SJSA1 (cell line): ENCODE measurements at places on chromosomes 3 and 15. TPM values are rescaled to one million over a fixed set of nuclear protein-coding genes. Genes with fewer than 3 reads are reported as not detected.

MORC1 gene
- not detected in 2 replicates for total RNA-seq

SPINK8 gene
- total RNA-seq, result not detected in 2 replicates

CHRNA5 gene
- total RNA-seq, result 4.1 and 4.6 TPM in 2 replicates

CCDC54 gene
- total RNA-seq, result not detected in 2 replicates

INSYN1 gene
- total RNA-seq, result 0.09 TPM in 1 of 2 replicates, not detected in the other

LINGO1 gene
- total RNA-seq, result not detected in 2 replicates

EXD1 gene
- not detected in 2 replicates for total RNA-seq

PARP6 gene
- 18.8 and 35.6 TPM in 2 replicates for total RNA-seq

DLEC1 gene
- total RNA-seq, result not detected in 2 replicates

DNA sequence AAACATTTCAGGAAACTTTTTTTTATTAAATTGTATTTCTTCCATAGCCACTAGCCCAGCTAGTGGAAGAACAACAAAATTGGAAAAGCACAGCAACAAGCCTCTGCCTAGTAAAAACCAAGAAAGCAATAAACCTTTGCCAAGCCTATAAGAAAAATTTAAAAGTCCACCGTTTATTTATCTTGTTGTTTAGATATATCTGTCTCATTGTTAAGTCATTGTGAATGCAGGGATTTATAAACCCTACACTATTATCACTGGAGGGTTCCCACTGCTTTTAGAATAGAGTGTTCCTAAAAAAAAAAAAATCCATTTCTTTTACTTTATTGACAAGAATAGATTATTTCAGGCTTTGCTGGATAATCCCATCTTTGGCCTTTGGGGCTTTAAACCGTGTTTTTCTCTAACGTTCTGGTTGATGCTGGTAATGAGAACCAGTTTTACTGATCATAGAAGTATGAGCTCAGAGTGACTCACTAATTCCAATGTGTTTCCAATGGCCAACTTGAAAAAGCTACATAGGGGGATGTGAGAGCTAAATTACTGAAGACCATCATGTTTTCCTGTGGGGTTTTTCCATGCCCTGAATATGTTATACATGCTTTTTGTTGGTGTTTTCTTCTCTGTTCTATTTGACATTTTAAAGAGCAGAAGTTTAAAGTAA lies 634.1 kb downstream of the RBMS3 start:
- H3K4me1 ChIP-seq, result peaks cover 22% of the 10 kb centered on the region
- H3K36me3 ChIP-seq, result no peaks in the 10 kb centered on the region; the same call in 1 of the 2 replicates
- no peak overlapping the region for H3K4me3 ChIP-seq
- H3K27me3 ChIP-seq, result no peaks in the 10 kb centered on the region

- H3K4me3 ChIP-seq, result no peak overlapping the region
- H3K27me3 ChIP-seq, result no peaks in the 10 kb centered on the region
- H3K36me3 ChIP-seq, result no peaks in the 10 kb centered on the region
- no peak overlapping the region for H3K27ac ChIP-seq
Measured at GRCh38 chr3:152183473-152183872, 85.3 kb upstream of the MBNL1 start.

DNA sequence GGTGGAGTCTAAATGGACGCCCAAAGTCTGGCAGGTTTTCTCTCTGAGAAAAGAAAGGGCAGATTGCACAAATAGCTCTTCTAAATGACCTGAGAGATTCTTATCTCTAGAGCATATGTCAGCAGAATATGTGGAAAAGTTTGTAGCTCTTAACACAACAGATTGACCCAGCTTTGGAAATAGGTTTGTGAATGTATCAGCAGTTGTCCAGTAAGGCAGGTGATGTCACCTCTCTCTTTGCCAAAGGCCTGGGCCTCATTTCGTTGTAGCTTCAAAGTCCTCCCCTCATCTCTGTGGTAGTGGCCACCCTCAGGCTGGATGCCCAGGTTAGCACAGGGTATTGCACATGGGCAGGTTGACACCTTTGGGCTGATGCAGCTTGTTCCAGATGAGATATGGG lies 36.0 kb downstream of the PDIA5 start:
- no peak overlapping the region for H3K27ac ChIP-seq
- H3K4me3 ChIP-seq, result no peak overlapping the region
- H3K4me1 ChIP-seq, result peaks cover 19% of the 10 kb centered on the region
- H3K36me3 ChIP-seq, result peaks cover 2% of the 10 kb centered on the region; the same call in 1 of the 2 replicates
- no peaks in the 10 kb centered on the region for H3K27me3 ChIP-seq

DNA sequence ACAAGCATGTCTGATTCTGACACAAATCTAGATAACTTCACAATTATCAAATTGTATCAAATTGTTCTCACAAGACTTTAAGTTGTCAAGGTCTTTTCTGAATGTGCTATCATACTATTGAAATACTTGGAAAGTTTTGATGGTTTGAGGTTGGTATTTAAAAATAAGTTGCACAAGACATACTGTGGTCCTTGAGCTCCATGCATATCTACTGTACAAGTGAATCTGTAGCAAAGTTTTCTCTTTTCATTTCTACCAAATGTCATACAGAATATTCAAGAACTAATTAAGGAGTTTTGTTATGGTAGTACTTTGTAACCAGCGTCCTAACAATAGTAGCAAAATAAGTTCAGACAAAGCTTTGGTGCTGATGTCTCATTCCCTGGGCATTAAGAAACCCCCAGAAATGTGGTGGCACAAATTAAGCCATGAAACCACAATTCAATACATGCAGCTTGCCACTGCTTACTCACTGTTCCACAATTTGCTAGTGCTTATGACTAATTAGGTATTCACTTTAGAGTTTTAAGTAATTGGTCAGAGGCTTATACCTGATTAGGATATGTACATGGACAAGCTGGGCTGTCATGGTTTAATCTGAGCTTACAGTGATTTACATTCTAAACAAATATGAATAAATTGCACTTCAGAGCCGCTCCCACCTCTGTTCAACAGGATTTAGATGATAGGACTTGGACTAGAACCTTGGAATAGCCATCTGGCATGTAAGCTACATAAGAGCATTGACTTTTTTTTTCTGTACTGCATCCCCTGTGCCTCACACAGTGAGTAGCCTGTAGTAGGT lies 8.8 kb downstream of the TBC1D23 start:
- peak; percentile 70 for DNase-seq
- H3K27me3 ChIP-seq, result no peaks in the 10 kb centered on the region
- no peak overlapping the region for H3K4me3 ChIP-seq

GRCh38 chr15:84840741-84841429 lies 23.7 kb downstream of the ALPK3 start:
- H3K36me3 ChIP-seq, result no peaks in the 10 kb centered on the region
- H3K27ac ChIP-seq, result no peak overlapping the region
- no peak overlapping the region for H3K4me3 ChIP-seq
- DNase-seq, result peak; percentile 22
- no peaks in the 10 kb centered on the region for H3K27me3 ChIP-seq
- peaks cover 12% of the 10 kb centered on the region for H3K4me1 ChIP-seq

- no peak for DNase-seq
- no peaks in the 10 kb centered on the region; the same call in 1 of the 2 replicates for H3K27me3 ChIP-seq
- no peaks in the 10 kb centered on the region for H3K36me3 ChIP-seq
- no peak overlapping the region for H3K4me3 ChIP-seq
Measured at GRCh38 chr3:159258934-159259333, 457.1 kb downstream of the MFSD1 start.

DNA sequence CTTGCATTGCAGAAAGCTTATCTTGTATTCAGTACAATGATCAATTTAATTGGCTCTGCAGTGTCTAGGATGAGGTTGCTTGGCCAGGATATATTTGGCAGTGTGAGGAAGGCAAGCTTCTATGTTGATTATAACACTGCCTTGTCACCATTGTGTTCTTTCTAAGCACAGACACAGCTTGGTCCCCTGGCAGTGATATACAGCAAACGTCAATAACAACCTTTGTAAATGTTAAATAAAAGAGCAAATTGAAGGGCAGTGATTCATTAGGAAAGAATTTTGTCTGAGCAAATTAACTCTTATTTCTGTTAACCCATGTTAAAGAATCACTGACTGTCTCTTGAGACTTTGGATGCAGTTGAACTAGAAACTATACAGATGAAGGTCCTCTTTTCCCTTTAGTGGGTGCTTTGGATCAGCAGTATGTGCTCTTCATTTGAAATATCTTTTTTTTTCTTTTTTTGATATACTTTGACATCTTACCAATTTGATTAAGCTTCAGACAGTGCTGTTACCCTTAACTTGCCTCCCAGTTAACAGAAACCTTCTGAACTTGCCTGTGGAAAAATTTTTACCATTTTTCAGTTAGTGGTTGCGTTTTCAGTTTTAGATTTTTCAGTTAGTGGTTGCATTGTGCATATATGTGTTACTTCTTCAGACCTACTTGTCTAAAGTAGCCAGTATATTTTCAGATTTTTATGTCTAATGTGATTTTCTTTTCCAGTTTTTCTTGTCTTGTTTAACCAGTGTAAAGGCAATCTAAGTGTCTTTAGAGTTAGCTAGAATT lies 199.8 kb downstream of the TCF12 start:
- H3K4me3 ChIP-seq, result no peak overlapping the region
- H3K27me3 ChIP-seq, result no peaks in the 10 kb centered on the region
- H3K27ac ChIP-seq, result peak overlapping the region; percentile 53
- H3K36me3 ChIP-seq, result 0 out of 2 replicates have a peak, but pooled peaks cover 5% of the 10 kb centered on the region

GRCh38 chr3:183489455-183490210 lies 61.2 kb upstream of the MCF2L2 start:
- H3K27me3 ChIP-seq, result no peaks in the 10 kb centered on the region; the same call in 1 of the 2 replicates
- H3K4me1 ChIP-seq, result no peaks in the 10 kb centered on the region
- no peak overlapping the region for H3K27ac ChIP-seq
- no peak for DNase-seq

DNA sequence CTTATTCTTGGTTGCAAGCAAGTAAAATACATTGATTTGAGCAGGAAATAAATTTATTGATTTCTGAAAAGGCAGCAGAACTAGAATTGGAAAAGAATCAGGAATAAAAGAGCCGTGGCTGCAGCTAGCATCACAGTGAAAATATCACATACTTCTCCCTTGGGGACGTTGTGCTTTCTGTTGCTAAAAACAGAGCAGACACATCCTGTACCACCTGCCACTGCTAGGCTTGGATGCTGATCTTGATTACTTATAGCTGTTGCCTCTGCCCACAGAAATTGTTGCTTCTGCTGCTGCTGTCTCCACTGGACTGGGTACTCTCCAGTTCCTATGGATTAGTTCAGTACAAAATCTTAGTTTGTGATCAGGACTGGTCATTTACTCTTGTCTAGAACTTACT lies 283.8 kb downstream of the C3orf38 start:
- H3K27ac ChIP-seq, result no peak overlapping the region
- H3K27me3 ChIP-seq, result no peaks in the 10 kb centered on the region
- H3K4me1 ChIP-seq, result no peaks in the 10 kb centered on the region
- no peaks in the 10 kb centered on the region for H3K36me3 ChIP-seq
- no peak for DNase-seq

DNA sequence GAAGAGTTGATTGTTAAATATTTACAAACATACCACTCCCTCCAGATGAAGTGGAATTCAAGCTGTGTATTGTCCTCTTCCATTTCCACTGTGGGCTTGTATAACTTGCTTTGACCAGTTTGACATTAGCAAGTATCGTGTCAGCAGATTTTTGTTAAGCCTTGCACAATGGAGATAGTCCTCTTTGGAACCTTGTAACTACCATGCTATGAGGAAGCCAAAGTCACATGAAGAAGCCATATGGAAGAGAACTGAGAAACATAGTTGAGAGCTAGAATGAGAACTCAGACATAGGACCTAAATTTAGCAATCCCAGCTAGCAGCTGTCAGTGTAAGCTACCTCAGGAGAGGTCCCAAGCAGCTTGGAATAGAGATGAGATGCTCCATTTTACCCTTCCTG lies 889.2 kb downstream of the PDCD6IP start:
- H3K4me3 ChIP-seq, result no peak overlapping the region
- no peaks in the 10 kb centered on the region for H3K36me3 ChIP-seq
- no peaks in the 10 kb centered on the region for H3K4me1 ChIP-seq
- no peak for DNase-seq

DNA sequence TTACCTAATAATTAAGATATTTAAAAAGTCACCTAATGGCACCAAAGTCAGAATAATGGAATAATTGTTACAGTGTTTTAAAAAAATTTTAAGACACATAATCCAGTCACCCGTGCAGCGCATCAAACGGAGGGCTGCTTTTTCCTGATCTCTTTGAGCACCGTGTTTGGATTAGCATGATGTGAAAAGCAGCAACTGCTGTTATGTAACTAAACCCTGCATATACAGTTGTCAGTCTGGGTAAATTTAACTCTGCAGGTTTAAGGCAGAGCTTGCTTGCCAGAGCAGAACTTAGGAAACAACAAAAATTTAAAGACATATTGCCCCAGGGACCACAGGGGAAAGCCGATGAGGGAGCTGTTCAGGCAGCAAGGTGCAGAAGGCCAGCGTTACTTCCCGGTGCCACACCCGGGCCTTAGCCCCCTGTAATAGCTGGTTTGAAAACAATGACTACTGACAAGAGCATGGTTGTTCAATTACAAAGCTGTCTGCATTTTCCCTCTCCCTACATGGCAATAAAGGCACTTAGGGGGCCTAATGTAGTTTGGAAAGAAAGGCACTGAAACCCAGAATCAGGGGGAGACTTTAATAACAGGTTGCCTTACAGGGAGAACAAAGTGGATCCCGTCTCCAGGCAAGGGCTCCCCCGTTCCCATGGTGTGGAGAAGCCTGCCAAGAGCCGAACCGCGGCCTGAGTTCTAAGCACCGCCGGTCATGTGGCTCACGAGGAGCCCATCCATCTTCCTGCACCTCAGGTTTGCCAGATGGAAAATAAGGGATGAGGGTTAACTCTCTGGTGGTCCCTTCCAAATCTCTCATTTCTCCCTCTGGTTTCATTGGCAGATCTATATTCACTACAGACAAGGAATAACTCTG lies 32.2 kb downstream of the RORA start:
- no peaks in the 10 kb centered on the region; the same call in 1 of the 2 replicates for H3K27me3 ChIP-seq
- H3K4me1 ChIP-seq, result no peaks in the 10 kb centered on the region
- no peak overlapping the region for H3K27ac ChIP-seq
- H3K36me3 ChIP-seq, result no peaks in the 10 kb centered on the region
- no peak for DNase-seq

GRCh38 chr3:162391301-162391700 lies 894.7 kb downstream of the OTOL1 start:
- no peaks in the 10 kb centered on the region for H3K27me3 ChIP-seq
- peak overlapping the region; percentile 22; the same call in 1 of the 2 replicates for H3K27ac ChIP-seq

DNA sequence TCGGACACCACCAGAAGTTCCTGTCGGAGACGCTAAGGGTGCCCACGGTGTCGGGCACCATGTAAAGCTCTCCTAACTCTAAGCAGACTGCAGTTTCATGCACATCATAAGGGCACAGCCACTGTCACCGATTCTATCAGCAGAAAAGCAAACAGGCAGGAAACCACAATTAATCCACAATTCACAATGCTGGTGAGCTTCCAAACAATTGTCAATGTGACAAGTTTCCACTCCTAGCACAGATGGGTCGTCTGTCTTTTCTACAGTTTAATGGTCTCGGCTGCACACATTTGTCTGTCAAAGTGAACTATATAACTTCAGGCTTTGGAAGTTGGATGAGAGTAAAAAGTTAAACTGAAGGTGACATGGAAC lies 8.8 kb upstream of the OCA2 start:
- peaks cover 22% of the 10 kb centered on the region for H3K36me3 ChIP-seq
- H3K4me1 ChIP-seq, result peaks cover 20% of the 10 kb centered on the region
- no peak overlapping the region for H3K27ac ChIP-seq
- peak overlapping the region; percentile 40; the same call in 1 of the 2 replicates for H3K4me3 ChIP-seq
- no peak for DNase-seq

- no peak overlapping the region for H3K27ac ChIP-seq
- no peaks in the 10 kb centered on the region for H3K36me3 ChIP-seq
- no peaks in the 10 kb centered on the region for H3K4me1 ChIP-seq
- DNase-seq, result no peak
- H3K27me3 ChIP-seq, result peaks cover 4% of the 10 kb centered on the region; the same call in 1 of the 2 replicates
- H3K4me3 ChIP-seq, result no peak overlapping the region
Measured at GRCh38 chr15:76006136-76006778, 6.0 kb downstream of the NRG4 start.
